Sigmoid colon (tissue), 7 donors: ENCODE measurements at places on chromosomes 3 and 15. TPM values are rescaled to one million over a fixed set of nuclear protein-coding genes. Genes with fewer than 3 reads are reported as not detected.
A peak's percentile ranks its signal among the peaks of the same experiment; 100 is the strongest.

DNA sequence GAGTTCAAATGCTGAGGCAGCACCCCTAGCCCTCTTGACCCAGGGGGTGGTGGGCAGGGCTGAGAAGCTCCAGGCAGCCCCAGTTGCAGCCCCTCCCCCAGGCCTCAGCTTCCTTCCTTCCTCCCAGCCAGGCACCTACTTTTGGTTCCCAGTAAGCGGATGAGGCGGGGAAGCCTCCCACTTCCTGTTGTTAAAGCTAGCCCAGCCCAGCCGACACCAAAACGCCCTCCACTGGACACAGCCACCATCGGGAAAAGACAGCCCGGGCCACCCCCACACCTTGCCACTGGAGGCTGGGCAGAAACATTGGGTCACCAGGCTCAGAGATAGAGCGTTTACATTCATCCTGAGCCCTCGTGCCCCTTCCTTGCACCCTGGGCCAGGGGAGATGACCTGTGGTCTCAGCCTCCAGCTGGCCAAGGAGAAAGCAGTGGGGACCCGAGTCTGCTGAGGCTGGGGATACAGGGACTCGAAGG lies 3.5 kb downstream of the DUSP7 start:
- peak overlapping the region; percentile 94 for H3K27ac ChIP-seq
- peak; percentile 94 for DNase-seq
- H3K36me3 ChIP-seq, result peaks cover 45% of the 10 kb centered on the region

- no peak overlapping the region for H3K4me3 ChIP-seq
- no peaks in the 10 kb centered on the region for H3K36me3 ChIP-seq
- H3K4me1 ChIP-seq, result peaks cover 12% of the 10 kb centered on the region
- no peak overlapping the region for H3K27ac ChIP-seq
Observed at GRCh38 chr15:47820747-47821319, 103.5 kb downstream of the SEMA6D start.

- H3K27me3 ChIP-seq, result no peaks in the 10 kb centered on the region
- no peaks in the 10 kb centered on the region for H3K4me1 ChIP-seq
- no peak for DNase-seq
- H3K27ac ChIP-seq, result no peak overlapping the region
- no peak overlapping the region for H3K4me3 ChIP-seq
Observed at GRCh38 chr15:80527961-80528360, 123.8 kb downstream of the ARNT2 start.

- peaks cover 51% of the 10 kb centered on the region for H3K4me1 ChIP-seq
- H3K36me3 ChIP-seq, result no peaks in the 10 kb centered on the region
- H3K4me3 ChIP-seq, result no peak overlapping the region
- DNase-seq, result no peak
- peak overlapping the region; percentile 78 for H3K27ac ChIP-seq
- H3K27me3 ChIP-seq, result no peaks in the 10 kb centered on the region
Observed at GRCh38 chr3:192833177-192833890, 84.3 kb downstream of the MB21D2 start.

DNA sequence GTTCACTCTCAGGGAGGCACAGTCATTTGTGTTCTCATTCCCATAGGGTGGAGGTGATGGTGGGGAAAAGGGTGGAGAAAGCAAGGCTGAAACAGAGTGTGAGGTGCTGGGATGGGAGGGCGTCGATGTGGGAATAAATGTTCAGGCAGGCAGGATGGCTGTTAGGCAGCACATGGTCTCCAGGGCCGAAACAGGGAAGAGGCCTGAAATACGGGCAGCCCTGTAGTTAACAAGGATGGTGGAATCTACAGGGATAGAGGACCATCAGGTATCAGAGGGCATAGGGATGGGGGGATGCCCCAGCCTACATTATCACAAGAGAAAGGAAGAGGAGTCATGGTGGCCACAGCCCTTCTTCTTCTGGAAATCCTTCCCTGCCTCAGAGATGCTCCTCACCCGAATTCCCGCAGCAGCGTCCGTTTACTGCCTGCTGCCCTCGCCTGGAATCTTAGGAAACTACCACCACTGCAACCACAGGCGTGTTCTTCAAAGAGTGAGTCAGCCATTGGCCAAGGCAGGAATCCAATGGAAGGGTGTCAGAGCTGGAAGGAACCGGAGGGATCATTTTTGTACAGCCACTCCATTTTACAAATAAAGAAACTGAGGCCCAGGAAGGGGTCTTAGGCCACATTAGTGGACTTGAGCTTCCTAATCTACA lies 49.7 kb upstream of the POMGNT2 start:
- H3K36me3 ChIP-seq, result no peaks in the 10 kb centered on the region
- no peaks in the 10 kb centered on the region for H3K4me1 ChIP-seq
- no peaks in the 10 kb centered on the region for H3K27me3 ChIP-seq
- no peak overlapping the region for H3K4me3 ChIP-seq
- no peak overlapping the region for H3K27ac ChIP-seq
- peak; percentile 86 for DNase-seq

DNA sequence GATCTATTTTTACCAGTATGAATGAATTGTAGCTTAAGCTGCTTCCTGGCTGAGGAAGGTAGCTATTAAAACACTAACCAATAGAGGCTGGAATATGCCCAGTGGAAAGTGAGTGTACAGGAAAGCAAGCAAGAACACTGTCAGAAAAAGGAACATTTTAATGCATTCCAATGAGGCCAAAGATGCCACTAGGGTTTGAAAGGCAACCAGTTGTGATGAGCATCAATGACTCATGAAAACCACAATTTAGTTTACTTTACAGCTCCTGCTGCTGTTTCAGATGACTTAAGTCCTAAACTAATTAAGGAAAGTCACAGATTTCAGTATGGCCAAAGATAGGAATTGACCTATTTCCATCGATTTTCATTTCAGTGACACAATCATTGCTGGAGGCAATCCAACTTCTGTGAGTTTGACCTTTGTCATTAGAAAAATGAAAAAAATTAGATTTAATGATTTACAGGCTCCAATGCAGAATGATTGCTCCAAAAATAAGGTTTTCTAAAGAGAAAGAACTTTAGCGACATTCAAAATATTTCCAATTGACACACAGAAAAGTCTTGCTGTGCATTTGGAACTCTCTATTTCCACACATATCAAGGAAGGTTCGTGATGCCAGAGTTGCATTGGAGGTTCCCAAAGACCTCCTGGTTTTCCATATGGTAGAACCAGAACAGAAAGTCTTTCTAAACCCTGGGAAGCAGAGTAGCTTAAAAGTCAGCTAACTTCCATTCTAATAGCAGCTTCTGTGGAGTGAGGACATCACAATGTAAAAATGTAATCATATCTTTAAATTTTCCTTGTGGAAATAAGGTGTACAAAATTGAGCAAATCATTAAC lies 103.0 kb downstream of the SUCNR1 start:
- no peak overlapping the region for H3K27ac ChIP-seq
- H3K4me3 ChIP-seq, result no peak overlapping the region
- H3K27me3 ChIP-seq, result no peaks in the 10 kb centered on the region
- no peaks in the 10 kb centered on the region for H3K4me1 ChIP-seq
- DNase-seq, result no peak

- no peaks in the 10 kb centered on the region for H3K27me3 ChIP-seq
- H3K27ac ChIP-seq, result no peak overlapping the region
- H3K4me3 ChIP-seq, result no peak overlapping the region
- no peak for DNase-seq
Observed at GRCh38 chr15:88072598-88073390, 183.7 kb downstream of the NTRK3 start.

- H3K36me3 ChIP-seq, result no peaks in the 10 kb centered on the region
- no peaks in the 10 kb centered on the region for H3K4me1 ChIP-seq
- no peak overlapping the region for H3K4me3 ChIP-seq
- no peak for DNase-seq
- H3K27me3 ChIP-seq, result no peaks in the 10 kb centered on the region
- no peak overlapping the region for H3K27ac ChIP-seq
Observed at GRCh38 chr15:92377083-92377789, 16.4 kb upstream of the ST8SIA2 start.

DNA sequence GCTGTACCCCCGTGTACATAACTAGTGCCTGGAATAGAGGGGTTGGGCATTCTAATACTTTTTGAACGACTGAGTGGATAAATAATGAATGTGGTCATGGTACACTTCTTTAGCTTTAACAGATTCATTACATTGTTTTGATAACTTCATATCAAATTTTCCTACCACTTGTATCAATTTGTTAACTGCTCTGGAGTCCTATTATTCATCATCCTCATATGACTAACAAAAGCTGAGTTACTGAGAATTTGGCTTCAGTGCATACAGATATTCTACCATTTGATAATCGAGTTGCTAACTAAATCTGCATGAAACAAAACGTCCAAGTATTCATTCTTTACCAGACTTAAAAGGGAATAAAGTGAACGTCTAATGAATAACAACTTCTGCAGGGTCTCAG lies 31.7 kb downstream of the FRMD5 start:
- no peaks in the 10 kb centered on the region for H3K27me3 ChIP-seq
- H3K36me3 ChIP-seq, result no peaks in the 10 kb centered on the region
- no peaks in the 10 kb centered on the region for H3K4me1 ChIP-seq
- no peak overlapping the region for H3K27ac ChIP-seq
- no peak for DNase-seq

- no peaks in the 10 kb centered on the region for H3K36me3 ChIP-seq
- H3K27me3 ChIP-seq, result peaks cover 35% of the 10 kb centered on the region
- H3K4me1 ChIP-seq, result no peaks in the 10 kb centered on the region
- no peak overlapping the region for H3K27ac ChIP-seq
- DNase-seq, result no peak
Observed at GRCh38 chr15:26893351-26894065, 26.6 kb downstream of the GABRA5 start.

- H3K36me3 ChIP-seq, result no peaks in the 10 kb centered on the region
- peak overlapping the region; percentile 43 for H3K27ac ChIP-seq
- no peak overlapping the region for H3K4me3 ChIP-seq
- H3K27me3 ChIP-seq, result no peaks in the 10 kb centered on the region
Observed at GRCh38 chr3:12139111-12139511, 19.6 kb downstream of the TIMP4 start.

The FEM1B gene
- total RNA-seq, result 62.2 TPM

The CD86 gene
- 5.8 TPM for total RNA-seq

The CTXN2 gene
- total RNA-seq, result not detected

The NCKIPSD gene
- total RNA-seq, result 22.1 TPM

The CCDC54 gene
- total RNA-seq, result not detected

The THRB gene
- 49.5 TPM for total RNA-seq
